Left colon (tissue), 2 donors: ENCODE measurements at places on chromosomes 1 and 21. TPM values are rescaled to one million over a fixed set of nuclear protein-coding genes. Genes with fewer than 3 reads are reported as not detected.
A peak's percentile ranks its signal among the peaks of the same experiment; 100 is the strongest.

Gene FCAMR
- 0.53 TPM for total RNA-seq

Gene VHLL
- total RNA-seq, result not detected

Gene CYP4X1
- total RNA-seq, result 1.1 TPM

DNA sequence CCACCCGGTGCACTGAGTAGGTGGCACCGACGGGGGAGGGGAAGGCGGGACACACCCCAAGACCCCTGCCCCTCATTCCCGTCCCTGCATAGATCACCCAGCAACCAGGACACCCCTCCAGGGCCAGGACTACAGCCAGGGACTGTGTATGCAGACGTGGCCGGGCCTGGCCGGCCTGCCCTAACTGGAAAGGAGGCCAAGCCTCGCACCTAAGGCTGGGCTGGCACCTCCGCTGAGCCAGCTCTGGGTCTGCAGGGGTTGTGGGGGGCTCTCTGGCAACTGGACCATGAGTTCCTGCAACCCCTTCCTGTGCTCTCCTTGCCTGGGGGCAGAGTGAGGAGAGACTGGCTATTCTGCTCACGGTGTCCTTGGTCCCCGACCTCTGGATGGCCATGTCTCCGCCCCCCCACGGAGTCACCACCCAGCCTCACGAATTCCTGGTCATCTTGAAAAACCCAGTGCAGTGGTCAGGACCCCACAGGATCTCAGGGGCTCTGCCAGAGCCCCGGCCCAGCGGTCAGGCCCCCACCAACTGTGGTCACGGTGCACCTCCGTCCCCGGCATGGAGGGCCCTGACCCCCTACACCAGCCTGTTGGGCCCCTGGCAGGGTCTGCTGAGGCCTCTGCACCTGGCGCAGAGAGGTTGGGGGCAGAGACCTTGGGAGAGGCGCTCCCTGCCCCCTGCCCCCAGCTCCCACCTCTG is 1.1 kb upstream of the FNDC10 start:
- DNase-seq, result no peak

- peak; percentile 30 for DNase-seq
These were observed 33.0 kb upstream of the EPS8L3 start for GRCh38 chr1:109796484-109797302.

- DNase-seq, result no peak
These were observed 81.4 kb downstream of the CYYR1 start for GRCh38 chr21:26491663-26492062.
